ENCODE measurements at places on chromosomes 5 and 9.
A peak's percentile ranks its signal among the peaks of the same experiment; 100 is the strongest.

GRCh38 chr9:105065098-105066088 lies 137.4 kb upstream of the ABCA1 start:
- DNase-seq: no peak

GRCh38 chr9:113930390-113930783 lies 54.3 kb downstream of the ZNF618 start:
- no peak for DNase-seq

- DNase-seq: peak; percentile 8
These were observed 227.0 kb downstream of the ZNF608 start for GRCh38 chr5:124519396-124519795.

DNA sequence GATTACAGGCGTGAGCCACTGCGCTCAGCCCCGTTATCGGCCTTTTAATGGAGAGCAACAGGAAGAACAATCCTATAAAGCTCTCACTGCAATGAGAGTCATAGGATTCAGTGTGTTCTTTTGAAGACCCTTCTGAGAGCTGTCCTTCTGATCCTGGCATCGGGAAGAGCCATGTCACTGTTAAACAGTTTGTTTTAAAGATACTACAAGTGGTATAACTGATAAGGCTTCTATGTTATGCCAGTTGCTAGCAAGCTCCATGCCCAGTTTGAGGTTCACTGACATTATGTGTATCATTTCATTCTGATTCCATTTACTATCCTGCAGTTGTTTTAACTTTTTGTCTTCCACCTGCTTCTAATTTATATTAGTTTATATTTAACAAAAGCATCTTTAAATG lies 55.8 kb downstream of the GNAQ start:
- no peak for DNase-seq
